Memory B cell (primary cell): ENCODE measurements at places on chromosomes 5 and 9.

- no peak for DNase-seq
Measured at GRCh38 chr5:54975701-54976100, 9.7 kb downstream of the ESM1 start.

GRCh38 chr9:78030553-78031443 is 813 bp downstream of the GNAQ start:
- peak; percentile 3 for DNase-seq

- no peak for DNase-seq
Measured at GRCh38 chr9:6305954-6306563, 22.1 kb upstream of the TPD52L3 start.

DNA sequence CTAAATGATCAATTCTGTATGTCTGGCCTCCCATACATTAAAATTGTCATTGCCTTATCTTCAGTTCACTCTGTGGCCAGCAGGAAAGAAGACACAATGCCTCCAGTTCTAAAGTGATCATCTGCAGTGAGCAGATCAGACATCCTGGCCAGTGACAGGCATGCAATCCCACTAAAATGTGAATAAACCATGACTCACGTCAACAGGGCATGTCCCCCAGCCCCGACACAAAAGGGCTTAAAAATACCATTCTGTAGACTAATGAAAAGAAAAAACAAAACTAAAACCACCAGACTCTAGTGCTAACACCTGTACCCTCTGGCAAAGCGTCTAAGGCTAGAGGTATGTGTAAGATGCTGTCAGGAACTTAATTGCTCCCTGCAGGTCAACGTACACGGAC is 38.5 kb downstream of the DDX31 start:
- no peak for DNase-seq

DNA sequence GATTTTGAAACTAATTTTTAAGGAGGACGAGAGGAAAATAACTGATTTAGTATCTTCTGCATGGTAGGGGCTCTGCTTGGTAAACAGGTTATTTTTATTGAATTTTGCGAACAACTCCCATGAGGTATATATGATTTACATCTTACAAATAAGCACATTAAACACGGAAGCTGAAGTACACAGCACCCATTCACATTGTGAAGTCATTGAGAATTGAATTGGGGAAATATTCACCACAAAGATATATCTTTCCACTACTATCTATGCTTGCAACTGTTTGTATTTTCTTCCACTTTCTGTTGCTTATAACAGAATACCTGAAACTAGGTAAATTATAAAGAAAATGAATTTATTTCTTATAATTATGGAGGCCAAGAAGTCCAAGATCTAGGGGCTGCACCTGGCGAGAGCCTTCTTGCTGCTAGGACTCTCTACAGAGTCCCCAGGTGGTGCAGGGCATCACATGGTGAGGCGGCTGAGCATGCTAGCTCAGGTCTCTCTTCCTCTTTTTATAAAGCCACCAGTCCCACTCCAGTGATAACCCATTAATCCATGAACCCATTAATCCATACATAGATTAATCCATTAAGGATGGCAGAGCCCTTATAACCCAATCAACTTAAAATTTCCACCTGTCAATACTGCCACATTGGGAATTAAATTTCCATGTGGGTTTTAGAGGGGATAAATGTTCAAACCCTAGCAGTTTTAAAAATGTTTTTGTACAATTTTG is 79.0 kb upstream of the ZNF608 start:
- DNase-seq = peak; percentile 61

DNA sequence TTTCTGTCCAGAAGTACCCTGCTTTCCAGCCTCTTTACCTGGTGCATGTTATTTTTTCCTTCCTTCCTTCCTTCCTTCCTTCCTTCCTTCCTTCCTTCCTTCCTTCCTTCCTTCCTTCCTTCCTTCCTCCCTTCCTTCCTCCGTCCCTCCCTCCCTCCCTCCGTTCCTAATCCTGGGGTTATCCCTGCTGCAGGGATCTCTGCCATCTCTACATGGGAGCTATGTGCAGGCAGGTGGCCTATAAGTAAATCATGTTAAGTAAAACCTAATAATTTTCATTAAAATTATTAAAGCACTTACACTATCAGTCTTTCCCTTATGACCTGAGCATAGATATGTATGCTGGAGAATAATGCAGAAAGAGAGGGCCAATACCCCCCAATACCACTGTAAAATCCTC is 351.9 kb downstream of the ZSWIM6 start:
- no peak for DNase-seq

GRCh38 chr9:134374301-134375010 is 48.2 kb downstream of the RXRA start:
- no peak for DNase-seq

GRCh38 chr5:180810959-180811622 is 8.5 kb upstream of the MGAT1 start:
- no peak for DNase-seq

- no peak for DNase-seq
Measured at GRCh38 chr5:65739162-65739561, 17.2 kb downstream of the NLN start.

DNA sequence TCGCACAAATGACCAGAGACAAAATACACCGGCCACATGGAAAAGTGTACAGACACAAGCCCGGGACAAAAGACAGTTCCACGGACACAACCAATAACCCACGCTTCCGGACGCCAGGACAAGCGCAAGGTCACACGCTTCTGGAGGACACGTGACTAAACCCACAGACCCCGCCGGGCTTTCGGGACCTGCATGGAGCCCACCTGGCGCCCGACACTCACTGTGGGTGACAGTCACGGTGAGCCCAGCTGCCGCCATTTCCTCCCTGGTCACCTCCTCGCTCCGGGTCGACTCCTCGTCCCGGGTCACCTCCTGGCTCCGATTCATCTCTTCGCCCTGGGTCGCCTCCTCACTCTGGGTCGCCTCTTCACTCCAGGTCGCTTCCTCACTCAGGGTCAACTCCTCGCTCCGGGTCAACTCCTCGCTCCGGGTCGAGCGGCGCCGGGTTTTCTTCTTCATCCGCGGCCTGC is 470 bp downstream of the BAG1 start:
- DNase-seq = no peak

DNA sequence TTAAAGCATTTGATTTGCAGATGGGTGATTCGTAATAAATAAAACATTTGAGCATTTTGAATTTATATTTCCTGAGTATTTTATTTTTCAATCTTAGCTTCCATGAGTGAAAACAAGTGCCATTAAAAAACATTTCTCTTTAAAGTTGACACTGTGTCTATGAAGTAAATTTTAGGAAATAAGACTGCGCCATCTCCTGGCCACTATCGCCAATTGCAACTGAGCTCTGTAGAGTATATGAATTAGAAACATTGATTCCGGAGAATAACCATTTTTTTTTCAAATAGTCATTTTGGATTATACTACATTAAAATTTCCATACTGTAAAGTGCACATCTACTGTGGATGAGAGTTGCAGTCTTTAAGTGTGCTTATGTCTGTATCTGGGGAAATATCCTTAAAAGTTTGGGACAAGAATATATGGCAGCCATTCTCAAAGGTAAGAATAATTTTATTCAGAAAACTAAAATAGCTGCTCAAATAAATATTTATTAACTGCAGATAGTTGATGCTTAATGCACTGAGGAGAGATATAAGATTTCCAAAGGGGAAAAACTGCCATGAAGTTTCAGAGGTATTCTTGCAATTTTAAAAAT is 5.9 kb downstream of the DMRTA1 start:
- peak; percentile 43 for DNase-seq

- DNase-seq = no peak
Measured at GRCh38 chr9:18384066-18384465, 89.9 kb upstream of the ADAMTSL1 start.

- DNase-seq = no peak
Measured at GRCh38 chr5:14842117-14842516, 29.5 kb downstream of the ANKH start.

DNA sequence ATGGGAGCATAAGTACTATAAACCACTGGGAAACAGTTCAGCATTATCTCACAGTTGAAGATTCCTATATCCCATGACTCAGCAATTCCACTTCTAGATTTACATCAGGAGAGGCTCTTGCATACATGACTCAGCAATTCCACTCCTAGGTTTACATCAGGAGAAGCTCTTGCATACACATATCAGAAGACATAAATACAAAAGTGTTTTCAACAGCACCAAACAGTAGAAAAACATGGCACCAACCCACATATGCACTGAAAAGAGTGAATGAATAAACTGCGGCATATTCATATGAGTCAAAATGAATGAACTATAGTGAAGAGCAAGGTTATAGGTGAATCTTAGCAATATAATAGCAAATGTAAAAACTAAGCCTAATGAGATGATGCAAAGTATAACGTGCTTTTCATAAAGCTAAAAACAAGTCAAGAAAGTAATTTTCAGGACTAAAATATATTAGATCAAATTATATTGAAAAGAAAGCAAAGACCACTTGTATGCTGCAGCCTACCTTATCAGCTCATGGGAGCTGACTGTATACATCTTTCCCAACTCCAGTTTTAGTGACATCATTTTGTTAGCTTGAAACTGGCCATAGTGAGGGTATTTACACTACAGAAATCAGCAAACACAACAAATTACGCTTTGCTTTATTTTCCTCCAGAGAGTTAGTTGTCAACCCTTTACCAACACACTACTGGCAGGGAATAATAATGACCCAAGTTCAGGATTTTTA is 95.8 kb downstream of the ANKRD18B start:
- no peak for DNase-seq

GRCh38 chr5:170475294-170476000 is 28.4 kb upstream of the KCNIP1 start:
- DNase-seq = no peak

DNA sequence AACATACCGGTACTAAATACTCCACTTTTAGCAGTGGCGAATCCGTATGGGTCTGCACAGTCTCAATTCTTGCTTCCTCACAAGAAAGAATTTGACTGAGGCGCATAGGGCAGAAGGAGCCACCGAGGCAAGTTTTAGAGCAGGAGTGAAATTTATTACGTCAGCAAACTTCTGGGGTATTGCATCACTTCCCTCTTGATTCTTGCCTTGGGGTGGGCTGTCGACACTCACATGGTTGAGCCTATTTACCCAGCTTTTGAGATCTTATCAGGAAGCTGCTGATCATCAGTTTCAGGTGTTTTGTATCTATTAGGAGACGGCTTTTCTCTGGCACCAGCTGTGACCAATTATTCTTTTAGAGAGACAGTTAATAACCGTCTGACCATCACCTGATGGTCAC is 111.5 kb upstream of the CCNH start:
- no peak for DNase-seq

DNA sequence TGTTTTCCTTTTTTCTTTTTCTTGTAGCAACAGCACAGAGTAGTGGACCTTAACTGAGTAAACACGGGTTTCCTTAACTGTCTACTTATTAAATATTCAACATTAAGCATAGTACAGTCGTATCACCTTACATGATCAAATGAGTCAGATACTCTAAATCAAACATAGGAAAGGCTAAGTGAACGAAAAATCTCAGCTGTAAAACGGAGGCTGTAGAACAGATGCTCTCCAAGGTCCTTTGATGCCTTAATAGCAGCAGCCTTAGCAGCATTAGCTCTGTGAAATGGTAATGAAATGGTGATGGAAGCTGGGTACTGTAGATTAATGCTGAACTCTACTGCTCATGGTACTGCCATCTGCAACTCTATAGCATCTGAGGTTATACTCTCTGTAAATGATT is 1433.3 kb upstream of the C9orf72 start:
- DNase-seq = no peak

DNA sequence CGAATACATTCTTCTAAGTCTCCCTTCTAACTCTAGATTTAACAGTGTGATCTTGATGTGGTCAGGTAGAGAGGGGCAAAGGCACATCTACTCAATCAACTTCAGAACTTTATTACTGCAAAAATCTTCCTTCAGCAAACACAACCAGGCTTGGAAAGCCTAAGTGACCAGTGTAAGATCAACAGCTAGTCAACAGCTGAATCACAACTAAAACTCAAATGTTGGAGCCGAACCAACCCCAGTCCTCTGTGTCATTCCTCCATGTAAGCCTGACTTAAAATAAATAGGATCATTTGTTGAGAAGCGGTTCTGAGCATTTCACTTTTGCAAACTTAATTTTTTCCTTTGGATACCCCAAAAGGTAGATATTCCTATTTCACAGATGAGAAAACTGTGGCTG is 352.7 kb downstream of the EBF1 start:
- no peak for DNase-seq

GRCh38 chr5:59833448-59833847 is 60.1 kb downstream of the PDE4D start:
- DNase-seq = no peak

DNA sequence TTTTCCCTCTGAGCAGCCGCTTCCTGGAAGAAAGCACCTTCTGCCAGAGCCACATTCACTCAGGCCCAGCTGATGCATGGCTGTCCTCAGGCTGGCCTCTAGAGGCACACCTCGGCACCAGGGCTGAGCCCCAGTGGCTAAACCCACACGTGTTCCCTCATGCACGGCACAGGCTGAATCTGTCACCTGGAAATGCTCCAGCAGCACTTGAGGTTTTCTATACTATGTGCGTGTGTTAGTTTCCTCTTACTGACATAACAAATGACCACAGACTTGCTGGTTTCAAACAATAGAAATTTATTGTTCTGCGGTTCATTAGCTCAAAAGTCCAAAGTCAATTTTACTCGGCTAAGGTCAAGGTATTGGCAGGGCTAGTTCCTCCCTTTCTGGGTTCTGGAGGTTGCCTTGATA is 141.4 kb downstream of the LRRC70 start:
- no peak for DNase-seq

DNA sequence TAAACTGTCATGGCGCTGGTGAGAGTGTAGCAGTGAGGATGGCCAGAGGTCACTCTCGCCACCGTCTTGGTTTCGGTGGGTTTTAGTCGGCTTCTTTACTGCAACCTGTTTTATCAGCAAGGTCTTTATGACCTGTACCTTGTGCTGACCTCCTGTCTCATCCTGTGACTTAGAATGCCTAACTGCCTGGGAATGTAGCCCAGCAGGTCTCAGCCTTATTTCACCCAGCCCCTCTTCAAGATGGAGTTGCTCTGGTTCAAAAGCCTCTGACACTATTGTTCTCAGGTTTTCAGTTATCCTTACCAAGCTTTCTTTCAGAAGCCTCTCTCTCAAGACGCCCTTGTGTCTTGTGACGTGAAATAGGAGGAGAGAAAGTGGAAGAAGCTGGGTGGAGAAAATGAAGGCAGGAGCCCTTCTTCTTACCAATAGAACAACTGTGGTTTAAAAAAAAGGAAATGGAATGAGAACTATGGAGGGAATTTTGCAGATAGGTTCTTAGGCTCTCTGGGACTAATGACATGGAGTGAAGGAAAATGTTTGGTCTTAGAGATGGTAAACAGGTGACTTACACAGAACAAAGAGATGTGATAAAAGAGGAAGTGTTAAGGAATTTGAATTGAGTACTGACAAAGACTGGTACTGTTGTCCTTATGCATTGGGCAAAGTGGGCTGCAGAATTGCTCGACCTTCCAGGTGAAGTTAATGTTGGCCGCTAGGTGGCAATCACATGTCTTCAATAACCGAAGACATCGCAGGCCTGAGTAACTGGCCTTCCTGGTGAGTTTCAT is 133.3 kb upstream of the RAI14 start:
- DNase-seq = peak; percentile 50

DNA sequence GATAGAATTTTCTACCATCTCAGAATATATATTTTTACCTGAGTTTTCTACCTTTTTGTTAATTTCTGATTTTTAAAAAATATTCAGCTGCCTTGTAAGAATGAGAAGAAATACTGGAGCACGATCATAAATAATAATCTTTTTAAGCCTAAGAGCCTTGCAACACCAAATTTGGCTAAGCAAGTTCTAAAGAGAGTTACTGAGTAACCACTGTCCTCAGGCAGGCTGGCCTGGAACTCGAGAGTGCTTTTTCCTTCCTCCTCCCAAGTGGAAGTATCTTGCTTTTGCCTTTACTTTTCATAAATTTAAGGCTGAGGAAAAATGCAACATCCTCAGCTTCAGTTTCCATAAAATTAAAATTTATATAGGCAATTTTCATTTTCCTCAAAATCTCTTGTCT is 21.0 kb downstream of the GLRX start:
- no peak for DNase-seq
